AML-193 (cell line): ENCODE measurements at places on chromosomes 1 and 21.
A peak's percentile ranks its signal among the peaks of the same experiment; 100 is the strongest.

- DNase-seq: peak; percentile 69
These were observed 627.4 kb upstream of the NR5A2 start for GRCh38 chr1:199399996-199400724.

DNA sequence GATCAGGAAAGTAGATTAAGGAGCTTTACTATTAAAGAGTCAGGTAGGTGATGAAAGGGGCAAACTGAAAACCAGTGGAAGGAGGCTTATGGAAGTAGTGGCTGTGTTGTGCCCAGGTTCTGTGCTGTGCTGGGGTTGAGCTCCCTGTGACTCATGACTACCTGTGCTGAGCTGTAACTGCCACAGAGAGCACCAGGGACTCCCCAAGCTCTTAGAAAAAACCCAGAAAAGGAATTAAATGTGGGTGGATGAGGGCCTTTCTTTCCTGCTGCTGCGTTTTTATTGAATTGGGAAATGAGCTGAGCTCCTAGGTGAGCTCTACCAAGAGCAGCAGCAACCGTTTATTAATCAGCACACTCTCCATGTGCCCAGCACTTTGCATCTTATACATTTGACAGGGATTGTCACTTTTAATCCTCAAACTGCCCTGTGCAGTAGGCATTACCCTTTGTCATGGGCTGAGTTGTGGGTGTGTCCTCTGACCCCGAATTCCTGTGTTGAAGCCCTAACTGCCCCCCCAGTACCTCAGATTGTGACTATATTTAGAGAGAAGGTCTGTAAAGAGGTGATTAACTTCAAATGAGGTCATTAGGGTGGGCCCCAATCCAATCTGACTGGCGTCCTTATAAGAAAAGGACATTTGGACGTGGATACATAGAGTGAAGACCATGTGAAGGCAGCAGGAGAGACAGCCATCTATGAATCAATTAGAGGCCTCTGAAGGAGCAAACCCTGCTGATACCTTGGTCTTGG is 65.4 kb downstream of the AK4 start:
- DNase-seq: no peak

DNA sequence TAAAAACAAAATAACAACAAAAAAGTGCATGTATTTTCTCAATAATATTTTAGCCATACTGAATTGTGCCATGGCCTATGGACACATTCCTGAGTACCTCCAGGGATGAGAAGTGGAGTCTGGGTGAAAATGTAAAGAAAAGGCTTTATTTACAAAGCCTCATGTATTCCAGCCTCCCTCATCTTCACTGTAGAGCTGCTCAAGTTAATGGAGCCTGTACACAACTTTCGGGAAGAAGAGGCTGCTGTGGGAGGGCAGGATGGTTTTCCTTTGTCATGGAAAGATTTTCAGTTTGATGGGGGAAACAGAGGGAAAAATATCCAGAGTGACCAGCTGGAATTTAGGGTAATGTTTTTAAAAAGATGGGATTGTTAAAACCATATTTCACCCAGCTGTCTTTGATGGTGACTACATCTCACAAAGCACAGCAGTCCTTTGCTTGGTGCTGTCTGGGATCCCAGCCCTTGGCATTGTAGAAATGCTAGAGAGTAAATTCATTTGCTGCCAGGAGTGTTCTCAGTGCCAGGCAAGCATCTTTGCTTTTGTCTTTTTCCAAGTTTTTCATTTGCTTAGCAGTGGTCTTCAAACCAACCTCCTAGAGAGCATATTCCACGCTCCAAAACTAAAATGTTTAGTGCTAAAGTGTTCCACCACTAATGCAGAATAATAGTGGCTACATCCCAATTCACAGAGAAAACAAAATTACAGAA is 54.9 kb downstream of the DPT start:
- DNase-seq: no peak

DNA sequence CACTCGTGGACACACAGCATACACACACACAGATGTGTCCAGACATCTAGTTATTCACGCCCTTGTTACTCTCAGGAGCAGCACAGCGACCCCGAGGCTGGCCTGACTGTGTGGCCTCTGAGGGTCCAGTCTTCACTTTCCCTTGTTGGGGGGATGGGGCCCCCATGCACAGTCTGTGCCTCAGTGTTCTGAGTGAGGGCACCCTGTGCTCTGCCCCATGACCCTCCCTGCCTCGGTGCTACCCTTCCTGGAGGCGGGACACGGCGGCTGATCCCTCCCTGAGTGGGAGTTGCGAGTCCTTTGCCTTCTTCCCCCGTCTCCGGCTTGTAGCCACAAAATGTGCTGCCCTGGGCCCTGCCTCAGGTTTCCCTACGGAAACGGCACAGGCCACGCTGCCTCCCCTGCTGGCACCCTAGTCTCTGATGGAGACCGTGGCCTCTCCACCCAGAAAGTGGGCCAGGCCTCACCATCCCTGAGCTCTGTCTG is 8.6 kb downstream of the CSTB start:
- no peak for DNase-seq

DNA sequence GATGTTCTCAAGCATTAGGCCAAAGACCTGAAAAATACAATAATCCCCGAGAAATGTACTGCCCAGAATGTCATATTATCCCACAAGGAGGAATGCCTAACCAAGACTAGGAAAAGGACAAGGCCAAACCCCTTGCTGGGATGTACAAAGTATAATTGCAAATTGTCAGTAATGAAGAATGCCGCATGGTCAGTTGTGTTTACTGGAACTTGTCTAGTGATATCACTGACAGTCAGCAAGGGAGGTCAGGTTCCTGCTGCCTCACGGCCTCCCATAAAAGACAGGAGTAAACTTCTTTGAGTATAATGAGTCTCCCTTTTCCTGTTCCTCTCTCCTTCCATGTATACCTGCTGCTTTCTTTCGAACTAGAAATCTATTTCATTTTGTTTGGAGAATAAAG is 222.8 kb downstream of the RHOU start:
- no peak for DNase-seq

GRCh38 chr1:145997718-145998023 is 1.3 kb upstream of the TXNIP start:
- DNase-seq: no peak
